Stimulated activated CD8-positive, alpha-beta memory T cell treated with anti-CD3 and anti-CD28 coated beads, Interleukin-15, amount 100 ng/mL, for 24 hours (primary cell): ENCODE measurements at places on chromosomes 12 and 14.

GRCh38 chr14:46989566-46989965 is 338.0 kb upstream of the RPL10L start:
- DNase-seq, result no peak

GRCh38 chr12:33650832-33651231 is 211.2 kb upstream of the SYT10 start:
- no peak for DNase-seq

- no peak for DNase-seq
Observed at GRCh38 chr14:68527329-68527851, 265.5 kb downstream of the ZFP36L1 start.

- no peak for DNase-seq
Observed at GRCh38 chr12:53208877-53209463, 1.9 kb upstream of the ITGB7 start.

GRCh38 chr12:19749906-19750574 is 310.7 kb downstream of the AEBP2 start:
- DNase-seq, result no peak

GRCh38 chr12:53295891-53296219 is 513 bp downstream of the PFDN5 start:
- no peak for DNase-seq

GRCh38 chr14:52304248-52304904 is 9.7 kb upstream of the PTGER2 start:
- no peak for DNase-seq

DNA sequence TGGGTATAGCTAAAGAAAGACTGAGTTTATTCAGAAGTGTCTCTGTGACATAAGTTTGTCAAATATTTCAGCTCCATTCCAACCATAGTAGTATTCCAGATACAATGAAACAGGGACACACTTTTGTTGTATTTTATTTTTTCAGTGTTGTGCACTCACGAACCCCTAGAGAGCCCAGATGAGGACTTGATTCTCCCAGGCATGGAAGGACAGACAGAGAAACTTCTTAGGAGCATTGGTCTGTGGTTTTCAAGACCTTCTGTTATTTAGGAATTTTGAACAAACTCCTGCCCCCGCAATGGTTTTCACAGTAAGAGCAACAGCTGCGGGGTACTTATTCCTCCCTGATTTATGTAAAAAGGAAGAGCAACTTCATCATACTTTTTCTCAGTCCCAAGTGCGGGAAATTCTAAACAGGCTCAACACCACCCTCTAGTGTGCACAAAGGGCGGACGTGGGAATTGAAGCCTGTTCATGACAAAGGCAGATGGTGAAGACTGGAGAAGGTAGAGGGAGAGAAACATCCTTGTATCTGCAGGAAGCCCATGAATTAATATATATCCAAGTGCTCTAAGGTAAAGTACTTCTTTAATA is 147.6 kb downstream of the PAH start:
- DNase-seq, result no peak

DNA sequence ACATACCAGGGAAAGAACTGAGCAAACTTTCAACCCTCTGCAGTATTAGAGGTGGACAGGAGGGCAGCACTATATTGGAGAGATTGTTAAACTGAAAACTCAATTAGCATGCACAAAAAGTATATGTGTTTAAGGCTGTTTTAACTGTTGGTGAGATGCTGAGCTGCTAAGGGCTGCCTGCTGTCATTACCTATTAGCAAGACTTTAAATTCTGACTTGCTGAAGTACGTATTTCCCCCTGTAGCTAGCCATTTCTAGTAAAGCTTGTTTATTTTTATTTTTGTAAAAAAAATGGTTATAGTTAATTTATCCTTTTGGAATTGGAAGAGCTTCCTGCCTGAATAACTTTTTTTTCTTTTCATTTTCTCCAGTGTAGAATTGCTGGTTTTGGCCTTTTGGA is 92.2 kb downstream of the CACNA1C start:
- DNase-seq, result no peak

- no peak for DNase-seq
Observed at GRCh38 chr14:27091973-27092372, 494.1 kb upstream of the NOVA1 start.

DNA sequence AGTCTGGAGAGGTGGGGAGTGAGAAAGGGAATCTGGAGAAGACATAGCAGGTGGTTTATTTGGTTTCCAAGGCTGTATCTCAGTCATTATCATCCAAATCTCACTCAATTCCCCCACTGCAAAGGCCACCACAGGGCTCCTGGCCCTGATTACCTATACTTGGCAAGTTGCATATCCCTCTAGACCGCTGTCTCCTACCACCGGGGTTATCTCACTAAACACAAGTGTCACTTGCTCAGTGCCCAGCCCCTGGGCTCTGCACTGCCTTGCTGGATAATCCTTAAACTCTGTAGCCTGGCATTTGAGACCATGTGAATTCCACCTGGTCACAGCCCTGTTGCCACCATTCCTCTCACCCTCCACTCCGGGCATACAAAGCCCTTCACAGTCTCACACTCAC is 119.0 kb downstream of the RTN1 start:
- DNase-seq, result no peak

- no peak for DNase-seq
Observed at GRCh38 chr12:54734196-54734950, 86.2 kb upstream of the DCD start.
